ENCODE measurements at places on chromosomes 12 and 14. TPM values are rescaled to one million over a fixed set of nuclear protein-coding genes. Genes with fewer than 3 reads are reported as not detected.
A peak's percentile ranks its signal among the peaks of the same experiment; 100 is the strongest.

DNA sequence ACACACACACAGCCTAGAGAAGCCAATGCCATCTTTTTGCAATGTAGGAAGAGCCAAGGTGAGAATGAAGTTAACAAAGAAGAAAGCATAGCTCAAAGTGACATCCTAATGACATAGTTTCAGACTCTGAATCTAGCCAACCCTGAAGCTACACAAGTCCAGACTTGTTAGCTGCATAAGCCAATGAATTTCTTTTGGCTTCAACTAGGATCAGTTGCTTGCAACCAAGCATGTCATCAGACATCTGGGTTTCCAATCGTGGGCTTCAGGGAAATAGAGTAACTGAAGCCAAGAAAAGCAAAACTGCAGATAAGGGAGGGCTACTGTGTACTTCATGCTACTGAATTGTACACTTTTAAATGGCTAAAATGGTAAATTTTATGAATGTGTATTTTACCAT is 4.4 kb upstream of the GPHN start:
- DNase-seq = no peak

- DNase-seq = no peak
Observed at GRCh38 chr14:83120187-83120586, 1586.5 kb upstream of the SEL1L start.

- DNase-seq = no peak
Observed at GRCh38 chr12:113359133-113359938, 949 bp downstream of the PLBD2 start.

- DNase-seq = peak; percentile 69
Observed at GRCh38 chr12:24991209-24992049, 42.5 kb upstream of the BCAT1 start.

PTCSC3 gene
- not detected for total RNA-seq

- no peak for DNase-seq
Observed at GRCh38 chr12:56110571-56110970, 5.9 kb upstream of the RPL41 start.

DNA sequence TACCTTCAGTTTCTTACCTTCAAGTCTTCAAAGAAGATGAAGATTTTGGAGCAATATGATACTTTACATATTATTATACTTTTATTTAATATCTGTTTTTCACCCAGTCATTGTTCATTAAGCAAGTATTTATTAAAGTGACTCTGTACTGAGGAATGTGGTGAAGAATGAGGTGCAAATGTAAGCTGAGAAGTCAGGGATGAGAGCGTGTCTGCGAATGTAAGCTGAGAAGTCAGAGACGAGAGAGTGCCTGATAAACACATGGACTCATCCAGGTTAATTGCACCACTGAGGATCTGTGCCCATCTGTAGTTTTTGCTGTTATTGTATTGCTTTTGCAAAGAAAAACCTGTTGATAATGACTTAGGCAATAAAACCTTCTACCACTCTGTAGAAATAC is 211.9 kb upstream of the FAR2 start:
- no peak for DNase-seq

- DNase-seq = no peak
Observed at GRCh38 chr12:26001530-26001929, 43.0 kb downstream of the RASSF8 start.

CIDEB gene
- total RNA-seq = 3.5 TPM

CCDC197 gene
- not detected for total RNA-seq

GRCh38 chr12:72207486-72208409 is 64.4 kb upstream of the TRHDE start:
- DNase-seq = no peak

HOXC12 gene
- 9.4 TPM for total RNA-seq

GRCh38 chr12:116280595-116281290 is 3.2 kb upstream of the MED13L start:
- DNase-seq = peak; percentile 50

- DNase-seq = peak; percentile 86
Observed at GRCh38 chr12:54159140-54159539, 29.6 kb downstream of the SMUG1 start.

C12orf54 gene
- not detected for total RNA-seq

- DNase-seq = no peak
Observed at GRCh38 chr14:30977752-30978151, 47.7 kb upstream of the AP4S1 start.

DNA sequence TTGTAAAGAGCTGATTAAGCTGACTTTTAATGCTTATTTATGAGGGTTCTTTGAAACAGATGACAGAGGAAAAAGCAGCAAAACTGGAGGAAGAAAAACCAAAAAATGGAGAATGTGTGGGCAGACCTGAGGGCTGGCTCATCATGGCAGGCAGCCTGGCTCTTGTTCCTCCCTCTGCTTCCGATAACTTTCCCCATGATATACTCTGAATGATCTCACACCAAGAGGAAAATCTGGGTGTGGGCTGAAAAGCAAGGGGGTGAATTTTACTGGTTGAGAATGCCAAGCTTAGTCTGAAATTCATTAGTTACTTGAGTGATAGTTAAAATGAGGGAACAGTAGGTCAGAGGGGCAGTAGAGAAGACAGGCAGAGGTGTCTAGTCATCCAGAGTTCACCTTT is 330.1 kb upstream of the PRICKLE1 start:
- no peak for DNase-seq

DNA sequence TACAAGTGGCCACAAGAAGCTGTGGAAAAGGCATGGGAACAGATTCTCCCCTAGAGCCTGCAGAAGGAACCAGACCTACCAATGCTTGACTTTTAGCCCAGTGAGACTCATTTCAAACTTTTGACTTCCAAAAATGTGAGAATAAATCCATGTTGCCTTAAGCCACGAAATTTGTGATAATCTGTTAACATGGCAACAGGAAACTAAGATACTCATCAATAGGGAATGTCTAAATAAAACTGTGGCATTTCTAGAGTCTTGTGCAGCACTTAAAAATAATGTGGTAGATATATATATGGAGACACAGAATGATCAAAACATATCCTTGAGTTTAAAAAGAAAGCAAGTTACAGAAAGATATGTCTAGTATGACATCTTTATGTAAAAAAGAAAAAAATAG is 12.0 kb downstream of the HECTD4 start:
- DNase-seq = no peak

- DNase-seq = no peak
Observed at GRCh38 chr12:26238341-26239121, 43.2 kb downstream of the SSPN start.

HSPA2 gene
- 8.7 TPM for total RNA-seq
